ENCODE measurements at places on chromosomes 2 and 18.

DNA sequence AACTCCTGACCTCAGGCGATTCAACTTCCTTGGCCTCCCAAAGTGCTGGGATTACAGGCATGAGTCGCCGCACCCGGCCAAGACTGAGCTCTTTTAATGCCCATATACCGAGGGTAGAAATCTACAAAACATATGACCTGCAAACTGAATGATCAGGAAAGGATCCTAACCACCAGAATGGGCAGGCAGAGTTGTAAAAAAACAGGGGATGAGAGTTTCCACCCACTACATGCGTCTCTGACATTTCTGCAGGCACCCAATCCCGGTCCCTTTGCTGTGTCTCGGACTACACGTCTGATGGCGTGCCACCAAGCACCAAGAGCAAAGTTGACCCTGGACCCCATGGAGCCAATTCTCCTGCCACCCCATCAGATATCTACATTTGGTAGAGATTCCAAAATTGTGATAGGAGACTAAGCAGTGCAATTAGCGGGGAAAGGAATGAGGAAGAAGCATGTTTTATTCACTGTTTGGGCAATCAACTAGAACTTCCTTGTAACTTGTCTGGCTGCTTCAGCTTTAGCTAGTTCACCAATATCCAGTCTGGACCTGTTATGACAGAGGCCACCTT, 74.1 kb downstream of the ATP8B1 start:
- no peak for DNase-seq

DNA sequence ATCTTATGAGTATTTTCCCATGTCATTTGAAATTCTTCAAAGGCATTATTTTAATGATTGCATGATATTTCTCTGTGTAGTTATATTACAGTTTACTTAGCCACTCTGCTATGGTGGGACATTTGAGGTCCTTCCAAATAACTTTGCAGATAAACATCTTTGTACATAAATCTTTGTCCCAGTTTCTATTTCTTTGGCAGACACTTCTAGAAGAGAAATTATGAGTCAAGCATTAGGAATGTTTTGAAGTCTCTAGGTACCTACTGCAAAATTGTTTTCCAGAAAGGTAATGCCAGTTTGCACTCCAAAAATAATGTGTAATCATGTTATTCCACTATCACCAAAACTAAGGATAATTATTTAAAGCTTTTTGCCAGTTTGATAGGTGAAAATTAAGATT, 149.7 kb downstream of the EN1 start:
- no peak for DNase-seq

DNA sequence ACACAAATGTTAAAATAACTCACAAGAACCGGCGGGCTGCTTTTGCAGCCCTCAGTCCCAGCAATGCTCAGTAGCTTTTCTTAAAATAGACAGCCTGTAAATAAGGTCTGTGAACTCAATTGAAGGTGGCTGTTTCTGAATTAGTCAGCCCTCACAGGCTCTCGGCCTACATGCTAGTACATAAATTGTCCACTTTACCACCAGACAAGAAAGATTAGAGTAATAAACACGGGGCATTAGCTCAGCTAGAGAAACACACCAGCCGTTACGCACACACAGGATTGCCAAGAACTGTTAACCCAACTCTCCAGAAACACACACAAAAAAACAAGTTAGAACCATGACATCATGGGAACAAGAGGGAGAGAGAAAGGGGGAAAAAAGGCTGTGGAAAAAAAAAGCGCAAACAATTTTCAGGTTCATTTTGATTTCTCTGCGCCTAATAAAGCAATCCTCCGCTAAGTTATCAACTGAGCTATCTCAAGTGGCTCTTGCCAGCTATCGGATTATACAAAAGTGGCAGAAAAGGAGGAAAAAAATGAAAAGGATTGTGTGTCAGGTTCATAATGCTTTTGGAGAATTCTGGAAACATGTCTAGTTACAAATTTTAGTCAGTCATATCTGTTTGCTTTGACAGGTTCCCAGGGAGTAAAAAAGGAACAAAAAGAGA, 89.1 kb downstream of the ZEB2 start:
- no peak for DNase-seq

DNA sequence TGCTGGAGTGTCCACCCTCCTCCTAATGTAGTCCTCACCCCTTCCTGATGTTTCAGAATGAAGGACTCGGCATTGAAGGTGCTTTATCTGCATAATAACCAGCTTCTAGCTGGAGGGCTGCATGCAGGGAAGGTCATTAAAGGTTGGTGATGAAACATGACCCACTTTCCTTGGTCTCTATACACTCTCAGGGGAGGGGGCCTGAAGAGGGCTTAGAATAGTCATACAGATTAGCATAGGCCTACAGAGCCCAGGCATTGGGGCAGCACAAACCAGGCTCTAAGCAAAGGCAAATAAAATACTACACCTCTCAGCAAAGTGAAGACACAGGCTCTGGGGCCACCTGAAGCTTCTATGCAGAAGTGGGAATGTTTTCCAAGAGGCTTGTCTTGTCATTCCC, 1.8 kb downstream of the IL36RN start:
- DNase-seq: no peak

- DNase-seq: no peak
Measured at GRCh38 chr18:9536354-9537152, 61.2 kb downstream of the RALBP1 start.

GRCh38 chr2:147756069-147756468, 88.8 kb upstream of the ACVR2A start:
- DNase-seq: no peak

- DNase-seq: no peak
Measured at GRCh38 chr2:225334514-225334913, 65.0 kb upstream of the NYAP2 start.

Measured in stimulated activated CD4-positive, alpha-beta T cell treated with anti-CD3 and anti-CD28 coated beads, Interleukin-4, amount 100 ng/mL, for 24 hours (primary cell).